ENCODE measurements at places on chromosomes 11 and 22.

GRCh38 chr22:46044621-46045458, 67.9 kb upstream of the WNT7B start:
- H3K4me3 ChIP-seq, result peak overlapping the region; percentile 63
- no peaks in the 10 kb centered on the region for H3K36me3 ChIP-seq
- H3K27ac ChIP-seq, result peak overlapping the region; percentile 83
- peaks cover 76% of the 10 kb centered on the region for H3K27me3 ChIP-seq
- peaks cover 7% of the 10 kb centered on the region for H3K4me1 ChIP-seq

GRCh38 chr11:72584939-72585597, 89.2 kb downstream of the PDE2A start:
- H3K4me3 ChIP-seq, result no peak overlapping the region
- H3K36me3 ChIP-seq, result no peaks in the 10 kb centered on the region
- peaks cover 5% of the 10 kb centered on the region for H3K4me1 ChIP-seq
- H3K27me3 ChIP-seq, result peaks cover 92% of the 10 kb centered on the region

- H3K4me1 ChIP-seq, result peaks cover 12% of the 10 kb centered on the region
- no peak overlapping the region for H3K27ac ChIP-seq
- H3K4me3 ChIP-seq, result no peak overlapping the region
Measured at GRCh38 chr11:63966444-63966843, 8.0 kb upstream of the COX8A start.

- no peaks in the 10 kb centered on the region for H3K27me3 ChIP-seq
- H3K36me3 ChIP-seq, result no peaks in the 10 kb centered on the region
- H3K4me3 ChIP-seq, result no peak overlapping the region
- DNase-seq, result no peak
- H3K4me1 ChIP-seq, result no peaks in the 10 kb centered on the region
Measured at GRCh38 chr11:120024046-120024445, 113.9 kb downstream of the TRIM29 start.

GRCh38 chr11:61278001-61278470, 17.1 kb downstream of the VWCE start:
- peaks cover 11% of the 10 kb centered on the region for H3K36me3 ChIP-seq
- H3K27ac ChIP-seq, result no peak overlapping the region
- no peaks in the 10 kb centered on the region for H3K27me3 ChIP-seq
- no peak for DNase-seq
- no peak overlapping the region for H3K4me3 ChIP-seq

DNA sequence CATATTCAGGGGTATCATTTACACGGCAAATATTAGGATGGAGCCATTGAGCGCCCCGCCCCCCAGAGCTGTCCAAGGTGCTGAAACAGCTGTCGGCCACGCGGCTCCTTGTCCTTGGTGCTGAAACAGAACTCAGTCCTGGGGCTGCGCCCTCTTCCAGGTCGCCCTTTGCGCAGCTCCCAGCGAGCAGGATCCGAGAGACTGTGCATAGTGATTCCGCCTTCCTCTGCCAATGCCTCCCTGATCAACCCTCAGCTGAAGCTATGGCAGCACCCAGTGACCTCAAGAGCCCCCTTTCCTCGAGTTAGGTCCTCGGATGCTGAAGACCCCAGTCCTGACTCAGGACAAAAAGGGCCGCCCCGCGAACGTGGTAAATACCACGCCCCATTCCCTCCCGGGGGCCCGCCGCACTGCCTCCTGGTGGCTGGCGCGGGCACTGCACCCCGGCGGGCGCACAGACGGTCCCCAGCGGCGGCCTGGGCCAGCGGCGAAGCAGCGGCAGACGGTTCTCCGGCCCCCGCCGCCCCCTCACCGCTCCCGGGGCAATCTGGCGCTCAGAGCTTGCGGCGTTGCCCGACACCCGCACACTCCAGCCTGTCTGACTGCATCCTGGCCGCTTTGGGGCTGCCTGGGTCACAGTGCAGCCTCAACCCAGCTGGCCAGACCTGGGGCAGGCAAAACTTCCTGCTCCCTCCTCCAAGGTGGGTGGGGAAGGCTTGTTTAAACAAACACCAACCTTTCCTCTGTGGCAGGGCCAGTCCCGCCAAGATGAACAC, 13.4 kb downstream of the SYT7 start:
- no peak overlapping the region for H3K27ac ChIP-seq
- peak; percentile 29 for DNase-seq
- no peaks in the 10 kb centered on the region for H3K4me1 ChIP-seq
- no peaks in the 10 kb centered on the region for H3K36me3 ChIP-seq

DNA sequence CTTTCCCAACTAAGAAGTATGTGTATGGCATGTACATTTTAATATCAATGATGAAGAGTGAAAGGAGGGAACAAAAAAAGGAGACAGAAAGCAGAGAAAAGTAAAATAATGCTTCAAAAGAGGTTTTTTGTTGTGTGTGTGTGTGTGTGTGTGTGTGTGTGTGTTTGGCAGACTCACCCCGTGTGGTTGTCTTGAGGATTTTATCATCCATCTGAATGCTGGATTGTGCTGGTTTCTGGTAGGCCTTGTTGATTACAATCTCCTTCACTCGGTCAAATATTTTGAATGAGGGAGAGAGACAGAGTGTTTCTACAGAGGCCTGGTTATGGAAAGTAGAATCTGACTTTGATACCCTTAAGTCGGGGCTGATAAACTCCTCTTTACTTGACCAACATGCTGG, 128.5 kb downstream of the ENTHD1 start:
- H3K27me3 ChIP-seq, result no peaks in the 10 kb centered on the region
- no peak overlapping the region for H3K27ac ChIP-seq
- no peaks in the 10 kb centered on the region for H3K4me1 ChIP-seq
- H3K4me3 ChIP-seq, result no peak overlapping the region
